ENCODE measurements at places on chromosomes 3 and 15.
A peak's percentile ranks its signal among the peaks of the same experiment; 100 is the strongest.

DNA sequence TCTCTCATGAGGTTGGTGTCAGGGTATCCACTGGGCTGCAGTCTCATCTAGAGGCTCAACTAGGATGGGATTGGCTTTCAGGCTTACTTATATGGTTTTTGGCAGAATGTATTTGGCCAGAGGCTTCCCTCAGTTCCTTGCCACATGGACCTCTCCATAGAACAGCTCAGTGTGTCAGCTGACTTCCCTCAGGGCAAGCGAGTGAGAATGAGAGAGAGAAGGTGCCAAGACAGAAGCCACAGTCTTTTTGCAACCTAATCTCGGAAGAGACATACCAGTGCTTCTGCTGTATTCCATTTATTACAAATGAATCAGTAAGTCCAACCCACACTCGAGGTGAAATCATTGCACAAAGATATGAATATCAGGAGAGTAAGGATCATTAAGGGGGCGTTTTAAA lies 129.2 kb downstream of the CCNL1 start:
- no peak for DNase-seq

- no peak for DNase-seq
These were observed 24.6 kb downstream of the IFT80 start for GRCh38 chr3:160374472-160374871.

- DNase-seq, result peak; percentile 25
These were observed 11.8 kb downstream of the PLCD1 start for GRCh38 chr3:38017445-38018295.

GRCh38 chr15:67946701-67947100 lies 106.9 kb upstream of the RNU6-1 start:
- no peak for DNase-seq

GRCh38 chr3:10459954-10460754 lies 45.2 kb downstream of the ATP2B2 start:
- DNase-seq, result peak; percentile 57

DNA sequence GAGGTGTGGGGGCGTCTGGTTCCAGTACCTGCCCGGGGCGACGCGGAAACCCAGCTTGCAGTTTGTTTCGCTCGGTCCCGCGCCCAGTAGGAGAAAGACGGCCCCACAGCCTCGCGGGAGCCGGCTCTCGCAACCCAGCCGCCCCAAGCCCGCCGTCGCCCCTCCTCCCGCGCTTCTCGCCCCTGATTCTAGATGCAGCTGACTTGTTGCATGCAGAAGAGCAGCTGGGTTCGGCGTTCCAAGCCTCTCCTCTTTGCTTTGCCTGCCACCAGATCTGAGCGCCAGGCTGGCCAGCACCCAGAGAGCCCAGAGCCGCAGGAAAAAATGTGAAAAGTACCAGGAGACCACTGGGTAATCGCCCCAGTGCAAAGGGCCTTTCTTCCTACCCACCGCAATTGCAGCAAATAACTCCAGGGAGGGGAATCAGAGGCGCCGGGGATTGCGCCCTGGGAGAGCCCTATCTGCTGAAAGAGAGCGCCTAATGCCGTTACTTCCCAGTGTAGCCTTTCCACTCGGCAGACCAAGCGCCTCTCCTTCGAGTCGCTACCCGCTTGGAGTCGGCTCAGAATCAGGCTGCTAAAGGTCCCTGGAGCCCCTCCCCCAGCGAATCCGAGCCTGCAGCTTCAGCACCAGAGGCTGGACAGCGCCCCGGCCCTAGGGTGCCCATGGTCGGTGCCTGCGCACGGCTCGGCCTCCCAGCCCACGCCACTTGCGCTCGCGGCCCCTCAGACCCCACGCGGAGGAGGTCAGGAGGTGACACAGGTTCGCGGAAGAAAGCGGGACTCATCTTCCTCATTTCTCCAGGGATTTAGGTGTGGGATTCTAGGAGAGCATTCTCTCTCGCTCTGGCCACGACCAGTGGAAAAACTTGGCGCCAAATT lies 15.7 kb upstream of the AEN start:
- DNase-seq, result peak; percentile 58

- no peak for DNase-seq
These were observed 298.5 kb downstream of the SI start for GRCh38 chr3:164779816-164780215.

DNA sequence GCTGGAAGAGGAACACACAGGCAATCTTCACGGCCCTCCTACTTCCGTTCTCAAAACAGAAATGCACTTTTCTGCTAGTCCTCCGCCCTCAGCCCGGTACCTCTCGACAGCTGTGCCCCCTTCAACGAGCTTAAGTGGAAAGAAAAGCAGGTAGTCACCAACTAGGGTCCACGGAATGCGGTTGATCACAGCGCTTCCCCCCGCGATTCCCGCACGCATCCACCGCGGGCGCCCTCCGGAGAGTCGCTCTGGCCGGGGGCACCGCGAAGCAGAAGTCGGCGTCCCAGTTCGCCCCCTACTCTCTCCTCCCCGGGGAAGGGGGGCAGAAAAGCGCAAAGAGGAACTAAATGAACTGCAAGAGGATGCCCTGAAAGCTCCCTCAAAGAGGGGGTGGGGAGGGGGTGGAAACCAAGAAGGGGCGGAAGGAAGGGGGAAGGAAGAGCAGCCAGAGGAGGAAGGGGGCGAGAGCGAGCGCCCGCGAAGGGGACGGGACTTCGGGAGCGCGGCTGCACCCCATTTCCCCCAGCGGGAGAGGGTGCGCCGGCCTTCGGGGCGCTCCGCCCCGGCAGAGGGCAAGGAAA lies 738 bp downstream of the ACAP2 start:
- peak; percentile 72 for DNase-seq

- no peak for DNase-seq
These were observed 163.3 kb downstream of the CDIN1 start for GRCh38 chr15:36742696-36743095.

- no peak for DNase-seq
These were observed 28.7 kb upstream of the SRPRB start for GRCh38 chr3:133776794-133777438.

DNA sequence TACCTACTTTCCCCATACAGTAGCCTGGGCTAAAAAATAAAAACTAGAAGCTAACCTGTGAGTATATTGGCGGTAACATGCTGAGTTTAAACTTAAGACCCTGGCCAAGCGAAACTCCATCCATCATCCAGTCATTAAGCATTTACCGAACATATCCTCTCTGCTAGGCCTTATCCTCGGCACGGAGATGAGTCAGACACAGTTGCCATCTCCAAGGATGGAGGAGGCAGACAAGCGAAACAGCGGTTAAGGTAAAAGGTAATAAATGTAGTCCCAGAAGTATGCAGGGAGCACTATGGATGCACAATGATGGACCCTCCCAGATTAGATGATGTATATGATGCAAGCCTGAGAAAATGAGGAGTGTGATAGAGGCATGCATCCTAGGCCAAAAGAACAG lies 143.6 kb downstream of the RYR3 start:
- DNase-seq, result no peak

GRCh38 chr3:147493666-147494065 lies 84.5 kb downstream of the ZIC1 start:
- no peak for DNase-seq

- no peak for DNase-seq
These were observed 288.7 kb downstream of the SOX2 start for GRCh38 chr3:182000447-182000846.

DNA sequence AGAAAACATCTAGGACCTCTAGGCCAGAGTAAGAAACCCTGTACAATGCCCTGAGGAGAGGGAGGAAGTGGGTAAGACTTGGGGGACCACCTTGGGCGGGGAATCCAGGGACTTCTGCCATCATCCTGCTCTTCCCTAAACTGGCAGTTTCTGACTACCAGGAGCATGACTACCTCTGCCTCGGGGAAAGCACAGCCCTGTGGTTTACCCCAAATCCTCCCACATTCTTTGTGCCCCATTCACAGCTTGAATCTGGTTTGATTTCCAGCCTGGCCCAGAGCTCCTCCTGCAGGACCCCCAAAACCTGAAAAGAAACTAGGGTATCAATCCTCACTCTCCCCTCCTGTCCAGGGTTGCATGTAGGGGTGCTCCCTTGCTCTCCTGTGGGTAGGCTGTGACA lies 4.7 kb downstream of the C3orf18 start:
- no peak for DNase-seq

- DNase-seq, result no peak
These were observed 30.1 kb upstream of the CFAP20DC start for GRCh38 chr3:59079962-59080361.

- no peak for DNase-seq
These were observed 526.0 kb downstream of the FOXP1 start for GRCh38 chr3:71057526-71057894.

GRCh38 chr3:127777921-127778656 lies 44.2 kb downstream of the MGLL start:
- DNase-seq, result no peak

DNA sequence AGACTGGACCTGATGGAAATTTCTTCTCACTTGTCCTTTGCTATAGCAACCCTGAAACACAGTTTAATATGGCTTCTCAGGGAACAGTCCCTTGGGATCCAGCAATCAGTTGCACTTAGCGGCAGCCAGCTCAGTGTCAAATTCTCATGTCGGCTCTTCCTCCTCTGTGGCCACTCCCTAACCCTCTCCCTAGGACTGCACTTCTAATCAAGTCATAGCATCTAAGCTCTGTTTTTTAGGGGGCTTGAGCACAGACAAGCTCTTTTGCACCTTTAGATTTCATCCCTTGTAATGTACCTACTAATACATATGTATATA lies 250.5 kb upstream of the TLE3 start:
- no peak for DNase-seq

GRCh38 chr3:186333256-186333655 lies 28.8 kb downstream of the DGKG start:
- DNase-seq, result no peak

GRCh38 chr3:65006300-65006739 lies 318.5 kb upstream of the ADAMTS9 start:
- DNase-seq, result no peak

GRCh38 chr3:160981217-160981938 lies 123.8 kb downstream of the B3GALNT1 start:
- DNase-seq, result no peak

DNA sequence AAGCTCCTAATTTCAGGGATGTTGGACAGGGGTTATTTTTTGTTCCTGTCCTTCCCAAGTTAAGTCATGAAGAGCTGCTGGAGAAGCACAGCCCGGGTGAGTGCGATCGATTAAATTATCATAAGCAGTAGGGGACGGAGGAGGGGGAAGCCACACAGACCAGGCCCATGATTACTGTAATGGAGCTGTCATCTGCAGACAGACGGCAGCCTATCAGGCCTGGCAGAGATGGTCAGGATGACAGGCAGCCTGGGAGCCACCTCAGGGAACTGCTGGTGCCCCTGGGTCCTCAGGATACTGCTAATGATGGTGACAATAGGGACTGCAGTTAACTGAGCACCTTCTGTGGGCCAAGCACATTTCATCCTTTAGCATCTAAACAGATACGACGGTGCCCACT lies 147.7 kb downstream of the RAB11A start:
- DNase-seq, result no peak

- no peak for DNase-seq
These were observed 19.6 kb downstream of the FLNB start for GRCh38 chr3:58027704-58028317.

- DNase-seq, result no peak
These were observed 16.6 kb upstream of the LOXL1 start for GRCh38 chr15:73909651-73910050.

DNA sequence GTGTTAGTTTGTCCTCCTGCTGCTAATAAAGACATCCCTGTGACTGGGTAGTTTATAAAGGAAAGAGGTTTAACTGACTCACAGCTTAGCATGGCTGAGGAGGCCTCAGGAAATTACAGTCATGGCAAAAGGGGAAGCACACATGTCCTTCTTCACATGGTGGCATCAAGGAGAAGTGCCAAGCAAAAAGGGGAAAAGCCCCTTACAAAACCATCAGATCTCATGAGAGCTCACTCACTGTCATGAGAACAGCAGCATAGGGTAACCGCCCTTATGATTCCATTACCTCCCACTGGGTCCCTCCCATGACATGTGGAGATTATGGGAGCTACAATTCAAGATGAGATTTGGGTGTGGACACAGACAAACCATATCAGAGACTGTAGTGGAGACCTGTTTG lies 27.0 kb downstream of the TM2D3 start:
- DNase-seq, result no peak

DNA sequence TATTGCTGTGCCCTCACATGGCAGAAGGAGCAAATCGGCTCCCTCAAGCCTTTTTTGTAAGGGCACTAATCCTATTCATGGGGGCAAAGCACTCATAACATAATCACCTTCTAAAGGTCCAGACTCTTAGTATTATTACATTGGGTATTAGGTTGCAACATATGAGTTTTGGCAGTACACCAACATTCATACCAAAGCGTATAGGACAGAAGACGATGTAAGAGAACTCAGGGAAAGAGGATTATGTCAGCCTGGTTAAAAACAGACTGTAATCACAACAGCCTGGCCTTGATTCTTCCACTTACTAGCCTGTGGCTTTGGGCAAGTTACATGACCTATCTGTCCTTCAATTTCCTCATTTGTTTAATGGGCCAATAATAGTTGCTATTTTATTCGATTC lies 828.5 kb upstream of the NECTIN3 start:
- DNase-seq, result no peak

GRCh38 chr15:26073430-26074333 lies 210.6 kb upstream of the ATP10A start:
- DNase-seq, result no peak

GRCh38 chr3:185236969-185237368 lies 16.9 kb downstream of the EHHADH start:
- no peak for DNase-seq

DNA sequence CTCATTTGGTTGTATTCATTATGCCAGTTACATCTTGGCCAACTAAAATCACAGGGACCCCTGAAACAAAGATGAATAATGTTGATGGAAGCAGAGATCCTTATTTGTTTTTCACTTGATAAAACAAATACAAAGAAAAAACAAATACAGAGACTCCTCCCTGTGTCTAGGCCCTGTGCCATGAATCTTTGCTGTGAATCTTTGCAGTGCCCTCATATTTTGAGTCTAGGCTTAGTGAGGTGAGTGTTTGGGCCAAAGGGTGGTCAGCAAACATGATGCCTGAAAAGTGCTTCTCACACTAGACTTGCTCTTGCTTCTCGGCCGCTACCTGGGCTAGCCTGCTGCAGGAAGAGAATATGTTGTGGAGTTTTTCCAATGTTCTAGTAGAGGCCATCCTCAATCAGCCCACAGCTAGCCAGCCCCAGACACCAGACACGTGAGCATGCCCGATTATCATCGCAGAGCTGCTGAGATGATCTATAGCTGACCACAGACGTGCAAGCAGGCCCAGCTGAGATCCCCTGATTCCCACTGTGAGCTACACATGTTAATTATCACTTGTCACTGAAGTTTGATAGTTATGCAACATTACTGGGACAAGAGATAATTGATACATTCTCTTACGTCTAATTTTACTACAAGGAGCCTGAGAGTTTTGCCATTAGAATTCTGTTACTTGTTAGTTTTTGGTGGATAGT lies 191.4 kb downstream of the THRB start:
- DNase-seq, result no peak

- no peak for DNase-seq
These were observed 1.1 kb upstream of the OR4F15 start for GRCh38 chr15:101810876-101811275.

Data from left hindlimb (tissue), 1 donor.